NCI-H1048 (cell line): ENCODE measurements at places on chromosomes 6 and 20.

GRCh38 chr6:48278261-48278660 is 167.3 kb upstream of the PTCHD4 start:
- no peak for DNase-seq

GRCh38 chr20:46192376-46192944 is 74.3 kb downstream of the CD40 start:
- DNase-seq = no peak

DNA sequence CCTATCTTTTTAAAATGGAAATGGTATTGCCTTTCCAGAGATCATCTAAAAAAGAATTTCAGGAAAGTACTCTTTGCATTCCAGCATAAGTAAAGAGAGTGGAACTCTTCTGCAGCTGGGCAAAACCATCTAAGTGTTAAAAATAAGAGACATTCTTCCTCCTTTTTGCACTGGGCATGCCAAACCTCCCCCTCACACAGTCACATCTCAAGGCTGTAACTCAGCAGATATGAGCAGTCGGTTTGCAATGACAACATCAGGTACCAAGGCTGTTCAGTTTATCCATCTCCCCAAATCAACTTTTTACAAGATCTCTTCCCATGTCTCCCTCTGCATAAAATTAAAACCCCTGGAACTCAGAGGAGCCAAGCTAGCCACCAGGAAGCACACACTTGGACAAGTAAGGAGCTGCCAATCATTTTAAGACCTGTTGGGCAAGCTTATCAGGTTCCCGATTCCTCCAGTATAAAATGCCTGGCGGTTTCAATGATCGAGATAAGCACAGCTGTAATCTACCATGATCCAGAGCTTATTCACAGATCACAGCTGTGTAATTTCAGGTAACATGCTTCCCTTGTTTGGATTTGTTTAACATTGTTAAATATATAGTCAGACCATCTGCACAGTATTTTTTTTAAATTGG is 23.2 kb downstream of the ID4 start:
- no peak for DNase-seq

DNA sequence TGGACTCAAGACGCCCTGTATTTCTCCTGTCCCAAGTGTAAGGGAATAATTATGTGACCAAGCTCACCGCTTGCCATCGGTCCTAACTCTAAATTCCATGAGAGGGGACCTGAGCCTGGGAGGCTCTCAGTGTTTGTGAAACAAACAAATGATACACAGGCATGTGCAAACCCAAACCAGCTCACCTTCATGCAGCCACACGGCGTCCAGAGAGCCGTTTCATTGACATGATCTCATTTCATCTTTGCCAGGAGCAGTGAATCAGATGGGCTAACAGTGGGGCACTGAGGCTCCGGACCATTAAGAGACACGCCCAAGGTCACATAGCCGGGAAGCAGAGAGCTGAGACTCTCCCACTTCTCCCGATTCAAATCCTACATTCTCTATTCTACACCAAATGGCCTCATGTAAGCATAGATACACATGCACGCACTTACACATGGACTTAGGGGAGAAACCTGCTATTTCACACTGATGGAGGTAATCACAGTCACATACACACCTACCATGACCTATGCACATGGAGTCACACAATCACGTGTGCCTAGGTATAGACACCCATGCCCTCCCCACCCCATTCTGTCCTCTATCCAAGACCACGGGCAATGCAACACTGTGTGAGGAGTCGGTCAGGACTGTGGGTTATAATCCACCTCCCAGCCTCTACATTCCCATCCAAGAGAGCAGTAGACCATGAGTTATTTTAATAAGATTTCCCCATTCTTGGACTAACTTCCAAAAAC is 1.1 kb downstream of the BNIP5 start:
- DNase-seq = no peak

GRCh38 chr20:41139227-41140093 is 2.1 kb downstream of the PLCG1 start:
- no peak for DNase-seq

GRCh38 chr6:41103847-41104246 is 31.1 kb downstream of the NFYA start:
- no peak for DNase-seq

DNA sequence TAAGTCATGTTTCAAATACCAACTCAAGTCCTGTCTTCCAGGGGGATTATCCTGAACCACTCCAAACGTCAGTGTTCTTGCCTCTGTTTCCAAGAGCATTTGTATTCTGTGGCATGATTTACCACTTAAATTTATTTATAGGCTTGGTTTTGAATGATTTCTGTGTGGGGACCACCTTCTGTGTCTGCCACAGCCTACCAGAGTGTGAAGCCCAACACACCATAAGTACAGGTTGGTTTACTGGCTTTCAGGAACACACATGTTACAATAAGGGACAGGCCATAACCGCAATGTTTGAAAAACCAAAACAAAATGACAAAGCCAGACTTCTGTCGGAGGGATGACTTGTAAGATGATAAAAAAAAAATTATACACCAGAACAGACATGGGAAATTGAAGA is 56.5 kb upstream of the MAP3K7 start:
- DNase-seq = no peak

GRCh38 chr6:87772597-87773530 is 70.8 kb upstream of the AKIRIN2 start:
- no peak for DNase-seq

DNA sequence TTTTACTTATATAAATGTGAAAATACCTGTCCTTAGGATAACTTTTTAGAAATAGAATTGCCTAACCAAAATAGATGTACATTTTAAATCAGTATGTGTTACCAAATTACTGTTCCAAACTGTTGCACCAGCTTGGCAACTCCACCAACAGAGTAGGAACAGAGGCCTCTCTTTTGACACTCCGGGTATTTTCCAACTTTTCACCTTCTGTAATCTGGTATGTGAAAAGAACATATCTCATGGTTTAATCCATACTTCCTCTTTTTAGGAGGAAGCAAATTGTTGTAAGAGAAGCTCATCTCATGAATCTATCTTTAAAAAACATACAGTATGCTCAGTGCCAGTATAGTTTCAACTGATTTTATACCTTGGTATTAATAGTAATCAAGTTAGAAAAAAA is 24.9 kb downstream of the RNF144B start:
- no peak for DNase-seq

DNA sequence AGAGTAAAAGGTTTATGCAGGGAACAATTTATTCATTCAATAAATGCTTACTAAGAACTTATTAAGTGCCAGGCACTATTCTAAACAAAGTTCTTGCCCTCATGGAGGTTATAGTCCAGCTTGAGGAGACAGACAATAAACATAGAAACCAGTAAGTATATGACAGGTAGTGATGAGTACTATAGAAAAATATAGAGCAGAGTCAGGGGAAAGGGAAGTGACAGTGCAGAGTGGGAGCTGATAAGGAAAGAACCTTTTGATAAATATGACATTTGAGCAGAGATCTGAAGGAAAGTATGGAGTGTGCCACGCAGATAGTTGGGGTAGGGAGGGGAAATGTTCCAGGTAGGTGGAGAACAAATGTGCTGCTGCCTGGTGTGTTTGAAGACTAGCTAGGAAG is 12.1 kb downstream of the ACSS2 start:
- DNase-seq = no peak

- DNase-seq = no peak
Measured at GRCh38 chr6:135540207-135540840, 42.8 kb upstream of the AHI1 start.

DNA sequence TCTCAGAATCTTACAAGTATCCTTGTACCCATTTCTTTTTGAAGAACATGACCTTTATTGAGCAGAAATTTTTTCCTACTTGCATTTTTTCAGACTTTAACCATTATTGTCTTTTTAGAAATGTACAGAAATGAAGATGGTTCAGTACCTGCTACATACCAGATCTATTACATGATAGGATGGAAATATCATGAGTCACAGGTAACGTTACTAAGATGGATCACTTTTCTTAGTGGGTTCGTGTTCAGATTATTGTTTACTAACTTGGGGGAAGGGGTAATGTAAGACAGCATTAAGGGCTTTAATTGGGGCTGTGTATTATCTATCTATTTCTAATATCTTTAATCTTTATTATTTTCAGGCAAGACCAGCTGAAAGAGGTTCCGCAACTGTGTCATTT is 31.9 kb downstream of the NDUFAF5 start:
- DNase-seq = no peak

GRCh38 chr20:47354714-47355488 is 1.6 kb downstream of the ZMYND8 start:
- DNase-seq = no peak

GRCh38 chr6:160378218-160378617 is 30.0 kb downstream of the SLC22A3 start:
- no peak for DNase-seq

- DNase-seq = no peak
Measured at GRCh38 chr6:159107451-159108260, 61.5 kb upstream of the FNDC1 start.

DNA sequence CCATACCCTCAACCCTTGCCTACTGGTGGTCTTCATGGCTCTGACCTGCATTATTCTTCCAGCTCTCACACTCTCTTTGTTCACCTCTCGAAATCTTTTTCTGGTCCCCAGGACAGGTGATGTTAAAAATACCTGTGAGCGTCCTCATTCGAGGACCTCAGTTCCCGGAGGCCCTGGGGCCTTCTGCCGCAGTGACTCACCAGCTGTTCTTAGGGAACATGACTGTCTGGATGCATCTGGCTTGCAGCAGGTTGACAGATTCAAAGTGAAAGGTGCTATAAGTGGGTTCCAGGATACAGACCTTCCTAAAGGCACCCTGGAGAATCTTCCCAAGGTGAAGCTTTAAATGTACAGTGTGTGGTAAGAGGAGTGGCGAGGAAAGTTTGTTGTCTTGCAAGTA is 210.4 kb upstream of the KCNG1 start:
- no peak for DNase-seq

DNA sequence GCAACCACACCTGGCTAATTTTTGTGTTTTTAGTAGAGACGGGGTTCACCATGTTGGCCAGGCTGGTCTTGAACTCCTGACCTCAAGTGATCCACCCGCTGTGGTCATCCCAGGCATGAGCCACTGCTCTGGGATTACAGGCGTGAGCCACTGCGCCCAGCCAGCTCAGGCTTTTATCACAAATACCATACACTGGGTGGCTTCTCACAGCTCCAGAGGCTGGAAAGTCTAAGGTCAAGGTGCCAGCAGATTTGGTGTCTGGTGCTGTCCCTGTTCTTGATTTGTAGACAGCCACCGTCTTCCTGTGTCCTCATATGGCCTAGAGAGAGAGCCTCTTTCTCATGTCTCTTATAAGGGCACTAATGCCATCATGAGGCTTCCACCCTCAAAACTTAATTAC is 25.9 kb downstream of the SHLD1 start:
- DNase-seq = no peak

GRCh38 chr6:84685983-84686584 is 78.3 kb downstream of the TBX18 start:
- no peak for DNase-seq

- no peak for DNase-seq
Measured at GRCh38 chr6:117034971-117035370, 157.9 kb downstream of the RFX6 start.

GRCh38 chr20:17343656-17344452 is 117.0 kb downstream of the PCSK2 start:
- DNase-seq = no peak

- DNase-seq = no peak
Measured at GRCh38 chr6:14472255-14472985, 354.8 kb downstream of the CD83 start.

GRCh38 chr6:128367437-128367836 is 153.0 kb downstream of the PTPRK start:
- no peak for DNase-seq

- no peak for DNase-seq
Measured at GRCh38 chr6:158879180-158879579, 60.0 kb upstream of the EZR start.

DNA sequence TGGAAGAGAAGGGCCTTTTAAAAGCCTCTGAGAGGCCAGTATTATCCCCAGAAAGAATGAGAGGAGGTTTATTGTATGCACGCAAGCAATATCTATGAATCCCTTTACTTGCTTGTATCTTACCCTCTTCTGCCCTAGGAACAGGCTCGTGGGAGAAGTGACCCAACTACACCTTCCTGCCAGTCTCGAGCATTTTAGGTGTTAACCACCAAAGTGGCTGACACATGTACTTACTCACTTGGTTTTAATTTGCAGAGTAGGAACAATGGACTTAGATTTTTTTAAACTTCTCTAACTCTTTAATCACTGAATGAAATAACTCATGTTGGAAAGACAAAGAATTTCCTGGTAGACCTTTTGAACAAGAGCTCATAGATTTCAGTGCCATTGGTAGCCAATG is 296.9 kb downstream of the PLCB1 start:
- DNase-seq = no peak
